ENCODE measurements at places on chromosomes 16 and 17.

DNA sequence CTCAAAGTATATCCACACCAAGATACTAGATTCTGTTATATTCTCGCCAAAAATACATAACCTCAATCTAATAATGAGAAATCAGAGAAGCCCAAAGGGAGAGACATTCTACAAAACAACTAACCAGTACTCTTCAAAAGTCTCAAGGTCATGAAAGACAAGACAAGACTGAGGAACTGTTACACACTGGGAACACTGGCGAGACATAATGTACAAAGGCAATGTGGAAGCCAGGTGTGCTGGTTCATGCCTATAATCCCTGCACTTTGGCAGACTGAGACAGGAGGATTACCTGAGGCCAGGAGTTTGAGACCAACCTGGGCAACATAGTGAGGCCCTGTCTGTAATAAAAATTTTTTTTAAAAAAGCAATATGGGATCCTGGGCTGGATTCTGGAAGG lies 85.9 kb downstream of the SPAG9 start:
- DNase-seq = no peak

- DNase-seq = no peak
Measured at GRCh38 chr17:42110301-42111264, 1.9 kb downstream of the DHX58 start.

DNA sequence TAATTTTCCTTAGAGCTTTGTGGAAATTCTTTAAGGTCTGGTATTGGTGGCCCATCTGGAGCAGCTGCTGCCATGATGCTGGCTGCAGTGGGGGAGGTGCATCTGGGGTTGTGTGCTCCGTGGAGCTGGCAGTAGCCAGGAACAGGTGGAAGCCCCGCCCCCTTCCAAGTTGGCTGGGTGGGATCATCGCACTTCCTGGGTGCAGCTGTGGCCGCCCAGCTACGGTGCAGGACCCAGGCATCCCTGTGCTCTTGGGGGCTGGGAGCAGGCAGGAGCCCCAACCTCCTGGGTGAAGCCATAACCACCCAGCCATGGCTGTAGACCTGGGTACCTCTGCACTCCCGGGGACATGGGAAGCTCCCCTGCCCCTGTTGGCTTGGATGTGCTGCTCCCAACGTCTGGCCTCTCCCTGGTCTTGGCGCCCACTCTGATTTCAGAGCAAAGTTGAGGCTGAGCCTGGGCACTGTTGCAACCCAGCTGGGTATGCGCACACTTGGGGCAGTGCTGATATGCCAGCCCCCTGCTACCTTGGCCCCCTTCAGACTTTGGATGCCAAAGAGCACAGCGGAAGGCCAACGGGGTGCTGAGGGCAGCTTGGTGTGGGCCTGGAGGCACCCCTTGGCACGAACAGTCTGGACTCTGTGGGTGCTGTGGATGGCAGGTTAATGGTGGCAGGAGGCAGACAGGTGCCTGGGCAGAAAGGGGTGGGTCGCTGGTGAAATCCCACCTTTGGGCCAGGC lies 145.2 kb downstream of the MYO1D start:
- no peak for DNase-seq

DNA sequence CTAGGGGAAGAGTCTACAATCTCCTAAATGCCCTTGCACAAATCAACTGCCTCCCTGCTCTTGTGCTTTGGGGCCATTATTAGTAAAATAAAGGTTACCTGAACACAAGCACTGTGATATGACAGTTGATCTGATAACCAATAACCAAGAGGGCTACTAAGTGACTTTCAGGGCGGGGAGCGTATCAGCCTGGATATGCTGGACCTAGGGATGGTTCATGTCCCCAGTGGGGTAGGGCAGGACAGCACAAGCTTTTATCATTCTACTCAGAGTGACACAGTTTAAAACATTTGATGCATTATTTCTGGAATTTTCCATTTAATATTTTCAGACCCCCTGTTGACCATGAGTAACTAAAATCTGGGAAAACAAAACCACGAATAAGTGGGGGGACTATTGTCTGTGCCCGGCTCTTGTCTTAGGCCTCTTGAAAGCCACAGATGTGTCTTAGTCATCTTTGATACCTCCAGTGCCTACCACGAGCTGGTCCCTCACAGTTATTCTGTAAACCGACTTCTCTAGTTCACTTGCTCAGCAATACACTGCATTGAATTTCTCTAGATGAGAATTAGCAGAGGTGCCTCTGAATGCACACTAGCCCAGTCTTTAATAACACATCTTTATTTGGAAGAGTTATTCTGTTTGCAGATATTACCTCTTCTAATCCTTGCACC lies 94.6 kb upstream of the DHX40 start:
- no peak for DNase-seq

- DNase-seq = no peak
Measured at GRCh38 chr16:84605339-84605848, 12.5 kb downstream of the COTL1 start.

- no peak for DNase-seq
Measured at GRCh38 chr16:14371778-14372431, 258.2 kb downstream of the PARN start.

DNA sequence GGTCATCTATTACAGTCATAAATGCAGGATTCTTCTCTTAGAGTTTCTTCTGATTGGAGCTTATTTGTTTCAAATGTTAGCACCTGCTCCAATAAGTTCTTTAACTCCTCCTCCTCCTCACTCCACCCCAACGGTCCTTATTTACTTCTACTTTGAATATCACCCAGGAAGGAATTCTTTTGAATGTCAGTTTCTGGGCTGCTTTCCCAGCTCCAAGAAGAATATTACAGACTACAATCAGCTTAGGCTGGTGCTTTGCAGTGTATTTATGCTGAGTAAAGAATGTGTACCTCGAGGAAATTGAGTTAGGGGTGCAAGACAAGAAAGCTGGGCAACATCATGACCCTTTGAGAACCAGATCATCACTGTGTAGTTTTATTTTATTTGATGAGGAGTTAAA lies 30.8 kb downstream of the MAP3K3 start:
- no peak for DNase-seq

- DNase-seq = no peak
Measured at GRCh38 chr17:8572764-8573163, 57.8 kb downstream of the MYH10 start.

Data from cerebellar cortex (tissue), 1 donor.